ENCODE measurements at places on chromosomes 1 and 21.

- no peak for DNase-seq
Observed at GRCh38 chr1:31062867-31063380, 2.6 kb downstream of the PUM1 start.

- DNase-seq: no peak
Observed at GRCh38 chr1:244901400-244902015, 37.2 kb upstream of the HNRNPU start.

GRCh38 chr1:100469578-100469977 is 68.4 kb upstream of the GPR88 start:
- no peak for DNase-seq

DNA sequence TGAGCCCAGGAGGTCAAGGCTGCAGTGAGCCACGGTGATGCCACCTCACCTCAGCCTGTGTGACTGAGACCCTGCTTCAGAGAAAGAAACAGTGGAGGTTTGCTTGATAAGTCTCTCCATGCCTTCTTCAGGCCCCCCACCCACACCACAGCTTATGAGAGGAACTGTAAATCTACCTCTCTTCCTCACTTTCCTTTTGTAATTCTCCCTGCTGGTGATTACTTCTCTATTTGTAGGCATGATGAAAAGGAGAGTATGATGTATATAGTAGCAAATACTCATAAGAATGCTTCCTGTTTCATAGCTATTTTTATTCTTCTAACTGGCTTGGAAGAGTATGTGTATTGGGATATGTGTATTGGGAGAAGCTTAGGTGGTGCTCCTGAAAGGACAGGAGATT is 186.3 kb downstream of the VPS13D start:
- no peak for DNase-seq

- DNase-seq: no peak
Observed at GRCh38 chr1:38265293-38266196, 219.0 kb upstream of the POU3F1 start.

- DNase-seq: no peak
Observed at GRCh38 chr1:232851532-232851931, 46.3 kb downstream of the MAP10 start.

DNA sequence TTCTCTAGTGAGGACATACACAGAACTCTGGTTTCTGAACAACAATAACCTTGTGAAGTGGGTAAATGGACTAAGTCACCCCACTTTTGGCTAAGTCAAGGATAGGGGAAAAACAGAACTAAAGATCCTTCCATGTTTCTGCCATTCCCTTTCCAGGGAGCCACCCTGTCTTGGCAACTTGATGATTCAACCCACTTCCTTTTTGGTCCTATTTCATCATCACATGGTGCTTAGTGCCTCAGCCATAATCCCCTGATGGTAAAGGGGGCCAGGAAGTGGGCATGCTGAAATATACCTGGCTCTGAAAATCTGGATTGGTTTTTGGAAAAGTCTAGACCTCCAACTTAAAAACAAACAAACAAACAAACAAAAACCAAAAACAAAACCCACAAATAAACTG is 206.4 kb upstream of the FOXD3 start:
- DNase-seq: no peak

GRCh38 chr1:174160109-174160473 is 771 bp downstream of the RABGAP1L start:
- DNase-seq: no peak

- peak; percentile 47 for DNase-seq
Observed at GRCh38 chr1:34742667-34743270, 12.1 kb upstream of the GJB5 start.

DNA sequence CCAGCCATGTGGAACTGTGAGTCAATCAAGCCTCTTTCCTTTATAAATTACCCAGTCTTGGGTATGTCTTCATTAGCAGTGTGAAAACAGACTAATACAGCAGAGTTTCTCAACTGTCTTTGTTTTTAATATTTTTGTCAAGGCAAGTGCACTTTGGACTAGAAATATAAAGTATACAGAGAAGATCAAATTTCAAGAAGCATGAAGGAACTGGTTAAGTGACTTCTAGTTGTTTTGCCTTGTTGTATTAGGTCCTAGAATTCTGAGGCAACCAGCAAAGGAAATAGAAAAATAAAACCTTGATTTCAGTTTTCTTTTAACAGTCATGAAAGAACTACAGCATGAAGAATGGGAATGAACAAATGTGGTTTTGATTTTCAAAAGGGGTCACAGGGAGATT is 131.1 kb upstream of the PTGFR start:
- no peak for DNase-seq

DNA sequence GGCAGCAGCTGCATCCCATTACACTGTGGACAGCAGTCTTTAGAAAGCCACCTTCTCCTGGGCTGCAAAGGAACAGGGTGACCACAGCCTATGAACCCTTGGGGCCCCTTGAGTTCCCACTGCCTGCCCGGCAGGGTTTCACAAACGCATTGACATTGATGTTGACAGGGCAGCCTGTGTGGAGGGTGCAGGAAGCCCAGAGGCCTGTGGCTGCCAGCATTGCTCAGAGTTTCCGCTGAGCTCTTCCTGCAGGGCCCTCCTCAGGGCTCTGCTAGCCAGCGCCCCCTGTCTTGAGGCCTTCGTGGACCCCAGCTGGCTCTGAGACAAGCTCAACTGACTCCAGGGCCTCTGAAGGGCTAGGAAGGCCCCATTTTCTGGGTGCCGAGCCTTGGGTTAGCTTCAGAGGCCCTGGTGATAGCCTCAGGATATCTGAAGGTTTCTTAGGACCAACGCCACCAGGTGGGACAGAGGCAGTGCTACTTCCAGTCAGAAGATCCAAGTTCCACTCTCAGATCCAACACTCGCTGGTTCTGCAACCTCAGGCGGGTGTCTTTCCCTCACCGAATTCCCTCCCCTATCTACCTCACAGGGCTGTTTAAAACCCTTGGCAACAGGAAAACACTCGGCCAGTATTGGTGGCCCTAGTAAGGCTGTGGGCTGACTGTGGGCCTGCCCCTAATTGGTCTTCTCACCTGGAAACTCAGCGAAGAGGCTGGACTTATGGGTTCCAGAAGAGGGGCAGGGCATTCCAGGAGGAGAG is 27.2 kb upstream of the EPS8L3 start:
- DNase-seq: peak; percentile 64

DNA sequence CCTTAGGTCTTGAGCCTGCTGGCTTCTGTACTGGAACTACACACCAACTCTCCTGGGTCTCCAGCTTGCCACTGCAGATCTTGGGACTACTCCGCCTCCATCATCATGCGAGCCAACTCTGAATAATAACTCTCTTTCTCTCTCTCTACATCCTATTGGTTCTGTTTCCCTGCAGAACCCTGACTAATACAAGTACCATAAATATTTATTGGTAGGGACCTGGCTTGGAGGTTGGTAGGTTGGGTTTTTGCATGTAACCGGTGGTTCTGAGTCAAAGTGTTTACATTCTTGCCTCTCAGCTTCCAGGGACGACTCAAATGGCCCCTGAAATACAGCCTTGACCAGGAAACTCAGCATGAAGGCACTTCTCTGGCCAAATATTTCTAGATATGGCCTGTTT is 110.4 kb downstream of the KCND3 start:
- no peak for DNase-seq

DNA sequence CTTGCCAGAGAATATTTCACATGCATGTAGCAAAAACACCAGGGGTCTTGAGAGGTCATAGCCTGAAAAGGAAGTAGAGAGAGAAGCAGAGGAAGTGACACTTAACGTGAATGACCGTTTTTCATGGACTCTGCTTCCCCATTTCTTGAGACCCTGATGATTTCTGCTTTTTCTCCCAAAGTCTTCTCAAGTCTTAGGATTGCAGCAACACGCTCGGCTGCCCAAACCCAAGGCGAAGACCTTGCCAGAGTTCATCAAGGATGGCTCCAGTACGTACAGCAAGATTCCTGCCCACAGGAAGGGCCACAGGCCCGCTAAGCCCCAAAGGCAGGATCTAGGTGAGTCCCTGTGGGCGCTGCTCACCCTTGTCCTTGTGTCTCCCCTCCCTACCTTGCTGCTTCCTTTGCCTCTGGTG is 12.8 kb downstream of the THEMIS2 start:
- peak; percentile 18 for DNase-seq

DNA sequence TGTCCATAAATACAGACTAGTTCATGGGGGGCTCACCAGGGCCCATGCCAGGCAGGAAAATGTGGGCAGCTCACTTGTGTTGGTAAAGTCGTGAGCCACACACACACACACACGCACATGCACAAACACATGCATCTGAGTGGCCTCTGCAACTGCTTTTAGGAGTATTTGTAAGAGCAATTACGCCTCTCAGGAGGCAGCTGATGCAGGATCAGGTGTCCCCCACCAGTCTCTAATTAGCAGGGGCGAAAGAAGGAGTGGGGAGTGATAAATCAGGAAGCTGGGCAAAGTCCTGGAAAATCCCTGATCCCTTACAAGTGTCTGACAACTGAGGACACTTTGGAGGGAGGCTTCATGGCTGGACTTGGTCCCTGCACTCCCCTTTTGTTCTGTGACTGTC is 5.7 kb upstream of the IVL start:
- no peak for DNase-seq

- no peak for DNase-seq
Observed at GRCh38 chr1:242784084-242784483, 259.6 kb upstream of the PLD5 start.

DNA sequence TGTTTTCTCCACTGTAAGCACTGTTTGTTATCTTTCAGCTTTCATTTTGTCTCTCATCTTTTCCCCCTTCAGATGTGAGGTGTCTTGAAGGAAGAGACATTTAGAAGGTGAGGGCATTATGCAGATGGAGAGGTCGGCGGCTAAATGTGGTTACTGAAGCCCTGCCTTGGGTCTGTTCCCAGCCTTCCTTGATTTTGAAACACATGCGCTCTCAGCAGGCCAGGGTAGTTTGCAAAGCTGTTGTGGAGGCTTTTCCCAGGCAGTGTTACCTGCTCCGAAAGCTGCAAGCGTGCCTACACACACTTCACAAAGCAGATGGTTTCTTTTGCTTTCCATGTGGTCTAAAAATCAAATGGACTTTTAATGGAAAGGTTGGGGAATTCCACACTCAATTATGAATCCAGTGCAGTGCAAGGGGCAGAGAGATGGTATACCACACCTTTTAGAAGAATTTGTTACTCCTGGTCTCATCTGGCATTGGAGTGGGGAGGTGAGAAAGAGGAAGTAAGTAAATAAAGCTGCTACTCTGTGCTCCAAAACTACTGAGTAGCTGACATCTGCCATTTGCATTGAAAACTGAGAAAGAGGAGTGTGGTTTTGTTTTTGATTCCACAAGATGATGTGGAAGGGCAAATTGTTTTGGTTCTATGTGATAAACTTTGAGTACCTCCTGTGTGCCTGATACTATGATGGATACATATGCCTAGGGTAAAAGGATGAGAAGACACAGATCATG is 91.9 kb downstream of the NFIA start:
- no peak for DNase-seq

DNA sequence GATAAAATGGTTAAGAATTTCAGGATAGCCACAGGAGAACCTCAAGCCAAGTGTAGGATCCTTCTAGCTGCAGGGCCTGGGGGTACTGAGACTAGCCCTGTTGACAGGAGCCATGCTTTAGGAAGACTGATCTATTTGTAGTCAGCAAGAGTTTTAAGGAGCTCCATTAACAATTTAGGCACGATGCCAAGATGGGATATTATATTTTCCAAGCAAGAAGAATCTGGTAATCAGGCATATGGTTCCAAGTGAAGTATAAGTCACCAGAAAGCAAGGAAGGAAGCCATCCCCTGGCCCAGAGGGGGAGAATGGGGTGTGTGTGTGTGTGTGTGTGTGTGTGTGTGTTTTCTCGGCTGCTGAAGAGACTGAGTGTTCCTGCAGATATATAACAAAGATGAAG is 7.0 kb downstream of the IFNAR2 start:
- DNase-seq: peak; percentile 49

DNA sequence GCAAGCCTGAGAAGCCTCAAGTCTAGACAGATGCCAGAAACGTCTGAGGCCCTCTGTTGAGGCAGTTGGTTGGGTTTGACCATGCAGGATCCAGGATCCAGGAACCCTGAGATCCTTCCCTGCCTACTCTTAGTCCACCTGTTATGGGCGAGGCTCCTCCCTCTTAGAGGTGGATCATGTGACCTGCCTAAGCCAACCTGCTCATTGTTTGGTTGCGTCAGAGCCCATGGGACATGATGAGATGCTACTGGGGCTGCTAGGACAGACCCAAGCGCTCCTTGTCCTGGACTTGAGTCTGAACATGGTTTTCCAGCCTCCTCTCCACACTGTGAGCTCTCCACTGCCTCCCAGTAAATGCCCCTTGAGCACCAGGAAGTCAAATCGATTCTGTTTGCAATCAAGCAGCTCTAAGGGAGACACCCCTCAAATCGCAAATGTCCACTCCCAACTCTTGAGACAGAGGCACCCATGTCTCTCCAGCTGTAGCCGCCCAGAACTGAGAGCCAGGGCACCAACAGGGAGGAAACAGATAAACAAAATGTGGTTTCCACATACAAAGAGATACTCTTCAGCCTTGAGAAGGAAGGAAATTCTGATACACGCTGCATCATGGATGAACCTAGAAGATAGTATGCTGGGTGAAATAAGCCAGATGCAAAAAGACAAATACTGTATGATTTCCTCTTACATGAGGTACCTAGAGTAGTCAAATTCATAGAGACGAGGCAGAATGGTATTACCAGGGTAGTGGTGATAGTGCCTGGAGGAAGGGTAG is 31.7 kb upstream of the WNT4 start:
- DNase-seq: no peak

DNA sequence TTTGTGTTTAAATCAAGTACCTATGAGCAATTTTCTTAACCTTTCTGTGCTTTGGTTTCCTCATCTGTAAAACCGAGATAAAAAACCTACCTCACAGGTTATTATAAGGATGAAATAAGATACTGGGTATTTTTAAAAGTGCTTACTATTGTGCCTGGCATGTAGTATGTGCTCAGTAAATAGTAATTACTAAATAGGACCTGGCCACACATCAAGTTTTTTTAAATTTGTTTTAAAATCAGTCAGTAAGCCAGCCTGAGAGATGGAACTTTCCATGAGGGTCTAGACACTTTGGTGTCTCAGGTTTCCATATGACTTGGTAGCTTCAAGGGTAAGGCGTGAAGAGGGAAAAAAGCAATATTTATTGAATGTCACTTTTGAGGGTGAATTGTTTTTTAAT is 7.0 kb upstream of the ATF3 start:
- DNase-seq: no peak

GRCh38 chr1:208497866-208498541 is 253.8 kb upstream of the PLXNA2 start:
- no peak for DNase-seq

- DNase-seq: no peak
Observed at GRCh38 chr1:168834225-168834872, 105.3 kb upstream of the DPT start.
